Kidney (tissue), 22 donors: ENCODE measurements at places on chromosomes 11 and 22. TPM values are rescaled to one million over a fixed set of nuclear protein-coding genes. Genes with fewer than 3 reads are reported as not detected.

- DNase-seq, result no peak
- H3K27me3 ChIP-seq, result no peaks in the 10 kb centered on the region
- no peak overlapping the region for H3K27ac ChIP-seq
Observed at GRCh38 chr22:17587629-17588028, 24.3 kb downstream of the SLC25A18 start.

DNA sequence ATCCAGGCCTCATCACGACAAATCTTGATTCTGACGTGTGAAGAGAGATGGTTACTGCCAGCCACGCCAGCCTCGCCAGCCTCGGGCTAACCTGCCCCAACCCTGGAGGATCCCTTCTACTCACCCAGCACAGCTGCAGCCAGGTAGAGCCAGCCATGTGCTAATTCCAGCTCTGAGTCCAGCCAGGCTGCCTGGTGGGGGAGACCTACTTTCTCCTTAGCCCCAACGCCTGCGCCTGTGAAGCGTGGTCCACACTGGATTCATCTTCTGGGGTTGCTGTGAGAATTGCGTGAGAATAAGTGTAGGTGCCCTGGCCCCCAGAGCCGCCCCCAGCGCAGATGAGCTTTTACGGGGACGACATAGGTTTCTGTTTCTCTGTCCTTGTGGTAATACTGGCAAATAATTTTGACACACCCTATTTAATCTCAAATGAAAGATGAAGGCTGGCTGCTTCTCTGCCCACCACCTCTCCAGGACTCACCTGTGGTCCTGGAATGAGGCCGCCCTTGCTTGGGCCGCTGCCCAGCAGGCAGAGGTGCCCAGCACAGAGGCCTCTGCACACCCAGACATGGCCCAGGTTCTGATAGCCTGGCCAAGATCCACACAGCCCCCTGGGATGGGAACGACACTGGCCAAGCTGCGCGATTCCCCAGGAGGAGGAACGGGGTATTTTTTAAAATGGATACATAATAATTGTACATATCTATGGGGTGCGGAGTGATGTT lies 528.4 kb downstream of the TBC1D22A start:
- H3K27ac ChIP-seq, result no peak overlapping the region
- no peak overlapping the region for H3K4me3 ChIP-seq
- no peaks in the 10 kb centered on the region for H3K4me1 ChIP-seq
- H3K27me3 ChIP-seq, result no peaks in the 10 kb centered on the region
- peak; percentile 33 for DNase-seq

IFITM10 gene
- 6.4 TPM for total RNA-seq

RIMBP3C gene
- total RNA-seq, result 0.22 TPM

DNA sequence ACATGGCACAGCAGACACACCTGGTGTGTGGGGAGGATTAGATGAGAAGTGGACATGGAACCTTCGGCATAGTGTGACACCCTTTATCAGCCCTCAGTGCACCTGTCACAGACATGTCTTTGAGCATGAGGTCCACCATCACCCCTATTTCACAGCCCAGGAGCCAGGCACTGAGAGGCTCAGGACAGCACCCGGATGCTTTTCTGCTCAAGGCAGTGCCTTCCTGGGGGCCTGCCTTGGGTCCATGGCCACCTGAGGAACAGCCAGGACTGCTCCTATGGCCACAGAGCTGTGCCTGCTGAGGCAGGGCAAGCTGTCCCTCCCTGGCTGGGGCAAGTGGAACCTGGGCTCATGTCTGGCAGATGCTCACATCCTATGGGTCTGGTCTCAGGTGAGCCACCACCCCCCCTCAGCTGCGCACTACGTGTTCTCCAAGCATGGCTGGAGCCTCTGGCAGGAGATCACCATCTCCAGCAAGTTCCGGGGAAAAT lies 75.8 kb downstream of the MORC2 start:
- H3K4me1 ChIP-seq, result no peaks in the 10 kb centered on the region
- no peaks in the 10 kb centered on the region for H3K27me3 ChIP-seq
- no peak overlapping the region for H3K27ac ChIP-seq

- DNase-seq, result no peak
- H3K27ac ChIP-seq, result no peak overlapping the region
- no peaks in the 10 kb centered on the region for H3K27me3 ChIP-seq
- peaks cover 19% of the 10 kb centered on the region for H3K4me1 ChIP-seq
- H3K36me3 ChIP-seq, result no peaks in the 10 kb centered on the region
Observed at GRCh38 chr11:78419327-78419726, 1.7 kb upstream of the GAB2 start.

- no peak overlapping the region for H3K27ac ChIP-seq
- no peaks in the 10 kb centered on the region for H3K36me3 ChIP-seq
Observed at GRCh38 chr22:38863531-38864131, 8.4 kb downstream of the CBX6 start.

OR5P2 gene
- total RNA-seq, result 0.25 TPM

DNA sequence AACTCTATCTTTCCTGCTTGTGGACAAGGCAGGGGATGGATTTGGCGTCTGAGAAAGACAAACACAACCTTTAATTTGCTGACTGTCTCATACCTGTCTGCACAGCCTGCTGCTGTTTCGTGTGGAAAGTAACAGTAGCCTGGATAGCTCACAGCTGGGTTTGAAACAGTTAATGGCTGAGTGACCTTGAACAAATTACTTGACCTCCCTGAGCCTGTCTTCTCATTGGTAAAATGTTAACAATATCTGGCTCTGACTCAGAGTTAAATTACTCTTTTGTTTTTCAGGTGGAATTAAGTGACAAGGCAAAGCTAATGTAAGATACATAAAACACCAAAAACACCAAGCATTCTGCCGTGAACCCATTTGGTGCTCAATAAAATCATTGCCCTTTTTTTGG lies 41.1 kb upstream of the ADA2 start:
- no peaks in the 10 kb centered on the region for H3K27me3 ChIP-seq
- no peak overlapping the region for H3K27ac ChIP-seq
- no peak overlapping the region for H3K4me3 ChIP-seq
- H3K4me1 ChIP-seq, result peaks cover 4% of the 10 kb centered on the region

- no peaks in the 10 kb centered on the region for H3K4me1 ChIP-seq
- no peak overlapping the region for H3K27ac ChIP-seq
- H3K4me3 ChIP-seq, result no peak overlapping the region
- no peaks in the 10 kb centered on the region for H3K27me3 ChIP-seq
Observed at GRCh38 chr11:133541021-133541719, 8.9 kb upstream of the OPCML start.

- DNase-seq, result no peak
- no peaks in the 10 kb centered on the region for H3K36me3 ChIP-seq
- no peak overlapping the region for H3K4me3 ChIP-seq
- no peaks in the 10 kb centered on the region for H3K4me1 ChIP-seq
- H3K27me3 ChIP-seq, result no peaks in the 10 kb centered on the region
Observed at GRCh38 chr11:26134053-26134452, 197.9 kb upstream of the ANO3 start.
